ENCODE measurements at places on chromosomes 1 and 21. TPM values are rescaled to one million over a fixed set of nuclear protein-coding genes. Genes with fewer than 3 reads are reported as not detected.

UTS2 gene
- not detected for total RNA-seq

ZFP69 gene
- 2.4 TPM for total RNA-seq

EIF3I gene
- total RNA-seq: 269 TPM

RYR2 gene
- 0.06 TPM for total RNA-seq

RNU1-3 gene
- 6,751 TPM for total RNA-seq

LRRC38 gene
- 1.4 TPM for total RNA-seq

RRP15 gene
- total RNA-seq: 6.0 TPM

PTGS2 gene
- total RNA-seq: 1.1 TPM

TIMM17A gene
- 50.3 TPM for total RNA-seq

CNN3 gene
- total RNA-seq: 506 TPM

PPIAL4G gene
- not detected for total RNA-seq

TTF2 gene
- total RNA-seq: 21.2 TPM

OR2T35 gene
- not detected for total RNA-seq

TSACC gene
- total RNA-seq: 0.32 TPM

HOOK1 gene
- not detected for total RNA-seq

HES5 gene
- total RNA-seq: under 0.01 TPM

KCNH1 gene
- total RNA-seq: not detected

ARHGEF16 gene
- total RNA-seq: 0.94 TPM

OR2T33 gene
- not detected for total RNA-seq

ESRRG gene
- not detected for total RNA-seq

SPATA46 gene
- total RNA-seq: not detected

IGSF5 gene
- total RNA-seq: not detected

FRRS1 gene
- total RNA-seq: 3.5 TPM

TGFB2 gene
- total RNA-seq: 0.97 TPM

PIGR gene
- not detected for total RNA-seq

TCHH gene
- 0.06 TPM for total RNA-seq

GPA33 gene
- total RNA-seq: not detected

SYT11 gene
- total RNA-seq: 25.9 TPM

NEK7 gene
- total RNA-seq: 66.9 TPM

Data from bladder microvascular endothelial cell (primary cell).